ENCODE measurements at places on chromosomes 12 and 14.
A peak's percentile ranks its signal among the peaks of the same experiment; 100 is the strongest.

- DNase-seq, result peak; percentile 91
These were observed 9.0 kb downstream of the TPH2 start for GRCh38 chr12:71947645-71948105.

DNA sequence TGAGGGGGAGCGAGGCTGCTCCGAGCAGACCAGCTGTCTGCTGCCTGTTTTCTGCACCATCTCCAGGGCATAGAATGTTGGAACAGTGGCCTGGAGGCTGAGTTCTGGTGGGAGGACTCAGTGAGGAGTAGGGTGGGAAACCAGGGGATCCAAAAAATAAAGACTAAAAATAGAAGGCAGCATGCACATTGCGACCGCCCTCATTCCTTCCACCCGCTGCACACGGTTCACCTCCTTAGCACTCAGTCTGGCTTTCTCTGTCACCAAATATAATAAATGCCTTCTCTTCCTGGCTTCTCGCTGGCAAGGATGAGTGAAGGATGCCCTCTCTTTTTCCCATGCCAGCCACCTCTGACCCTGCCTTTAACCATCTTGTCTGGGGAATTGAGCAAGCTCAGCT, 146.2 kb downstream of the AACS start:
- no peak for DNase-seq

- DNase-seq, result peak; percentile 52
These were observed 163.4 kb downstream of the GARIN6 start for GRCh38 chr12:99810718-99811593.

DNA sequence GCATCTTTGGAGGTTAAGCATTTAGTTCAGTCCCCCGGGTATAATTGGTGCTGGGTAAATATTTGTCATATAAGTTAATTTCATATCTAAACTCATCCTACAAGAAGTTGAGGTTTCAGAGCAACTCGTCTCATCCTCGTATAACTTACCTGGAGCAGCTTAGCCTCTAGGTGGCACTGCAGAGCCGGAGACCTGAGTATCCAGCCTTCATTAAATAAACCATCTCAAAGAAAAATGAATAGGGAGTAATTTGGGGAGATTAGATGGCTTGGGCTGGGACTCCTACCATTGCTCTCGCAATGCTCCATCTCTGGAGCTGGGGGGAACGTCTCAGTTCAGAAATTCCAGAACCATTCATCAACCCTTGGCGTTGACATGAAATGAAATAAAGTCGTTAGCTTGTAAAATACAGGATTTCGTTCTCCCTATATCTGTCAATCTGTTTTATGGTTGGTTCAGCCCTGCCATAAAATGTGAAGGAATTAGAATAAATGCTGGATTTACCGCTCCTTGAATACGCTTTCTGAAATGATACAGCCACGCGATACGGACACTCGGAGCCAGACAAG, 122.9 kb upstream of the TMEM132D start:
- peak; percentile 17 for DNase-seq

- no peak for DNase-seq
These were observed 63.2 kb upstream of the LTA4H start for GRCh38 chr12:96098631-96099030.

DNA sequence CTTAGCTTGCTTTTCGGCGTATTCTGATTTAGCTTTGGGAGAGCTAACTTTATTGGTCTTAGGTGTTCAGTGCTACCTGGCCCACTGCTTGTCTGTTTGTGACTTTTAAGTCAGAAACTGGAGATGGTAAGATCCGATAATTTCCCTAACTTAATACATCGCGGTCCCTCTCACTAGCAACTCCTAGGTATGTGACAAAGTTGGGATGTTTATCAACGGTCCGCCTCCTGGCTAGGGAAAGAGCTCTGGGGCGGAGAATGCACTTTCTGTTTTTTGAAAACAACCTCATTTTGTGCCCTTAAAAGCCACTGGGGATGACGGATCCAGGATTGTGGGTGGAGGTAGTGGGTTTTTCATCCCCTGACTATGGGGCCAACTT, 1.2 kb downstream of the CDKN1B start:
- DNase-seq, result no peak

DNA sequence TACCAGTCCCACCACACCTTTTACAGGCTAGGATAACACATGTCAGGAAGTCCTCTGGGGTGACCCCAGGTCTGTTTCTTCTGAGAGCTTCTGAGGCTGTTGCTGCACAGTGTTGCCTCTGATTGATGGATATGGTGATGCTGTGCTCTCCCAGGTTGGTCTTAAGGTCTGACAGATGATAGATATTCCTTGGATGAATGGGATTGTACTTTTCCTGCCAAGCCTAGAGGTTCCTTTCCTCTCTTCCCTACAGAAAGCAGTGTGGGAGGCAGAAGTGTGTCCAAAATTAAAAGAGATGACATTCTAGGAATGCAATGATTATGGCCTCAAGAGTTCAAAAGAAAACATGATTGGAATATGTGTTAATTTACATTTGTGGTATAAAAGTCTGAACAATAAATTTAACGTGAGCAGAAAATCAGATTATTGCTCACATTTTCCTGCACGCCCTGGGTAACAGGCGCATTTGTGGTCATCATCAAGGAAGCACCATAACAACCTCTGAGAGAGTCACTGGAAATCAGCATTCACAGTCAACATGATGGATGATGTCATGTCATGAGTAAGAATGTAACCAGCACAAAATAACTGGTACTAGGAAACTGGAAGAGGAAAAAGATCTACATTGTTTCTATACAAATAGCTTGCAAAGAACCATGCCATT, 73.7 kb downstream of the BBS10 start:
- no peak for DNase-seq

Measured in NCI-H2081 treated with DMSO at 0.1 percent for 48 hours (cell line).